Fibroblast of villous mesenchyme (primary cell): ENCODE measurements at places on chromosomes 4 and X. TPM values are rescaled to one million over a fixed set of nuclear protein-coding genes. Genes with fewer than 3 reads are reported as not detected.

- peak; percentile 31 for DNase-seq
Observed at GRCh38 chrX:135112096-135112729, 8.1 kb downstream of the ETDB start.

DCUN1D4 gene
- 36.4 and 58.3 TPM in 2 replicates for total RNA-seq

TCEAL1 gene
- total RNA-seq = 30.9 and 44.5 TPM in 2 replicates

ZCCHC18 gene
- total RNA-seq = 0.43 and 0.64 TPM in 2 replicates

CNKSR2 gene
- total RNA-seq = 1.9 and 4.7 TPM in 2 replicates

PROM1 gene
- total RNA-seq = under 0.01 TPM in 2 replicates

CT45A3 gene
- total RNA-seq = not detected in 2 replicates

RRH gene
- 0.32 TPM in 1 of 2 replicates, not detected in the other for total RNA-seq
